Astrocyte of the spinal cord (primary cell): ENCODE measurements at places on chromosomes 6 and 20.

GRCh38 chr20:57530327-57530981 is 5.5 kb upstream of the CTCFL start:
- no peak for DNase-seq

DNA sequence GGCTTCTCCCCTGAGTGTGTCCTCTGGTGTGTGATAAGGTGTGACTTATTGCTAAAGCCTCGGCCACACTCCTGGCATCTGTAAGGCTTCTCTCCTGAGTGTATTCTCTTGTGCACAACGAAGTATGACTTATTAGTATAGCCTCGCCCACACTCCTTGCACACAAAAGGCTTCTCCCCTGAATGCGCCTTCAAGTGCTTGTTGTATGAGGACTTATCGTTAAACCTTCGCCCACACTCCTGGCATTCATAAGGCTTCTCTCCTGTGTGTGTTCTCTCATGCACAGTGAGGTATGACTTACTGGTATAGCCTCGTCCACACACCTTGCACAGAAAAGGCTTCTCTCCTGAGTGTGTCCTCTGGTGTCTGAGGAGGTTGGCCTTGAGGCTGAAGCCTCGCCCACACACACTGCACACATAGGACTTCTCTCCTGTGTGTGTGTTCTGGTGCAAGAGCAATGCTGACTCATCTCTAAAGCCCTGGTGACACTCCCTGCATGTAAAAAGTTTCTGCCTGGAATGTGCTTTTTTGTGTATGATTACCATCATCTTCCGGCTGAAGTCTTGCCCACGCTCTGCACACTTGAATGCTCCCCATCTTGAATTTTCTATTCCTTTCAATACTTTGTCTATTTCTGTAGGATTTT is 20.4 kb downstream of the ZNF337 start:
- peak; percentile 43 for DNase-seq

GRCh38 chr6:44721954-44722578 is 334.6 kb downstream of the CDC5L start:
- no peak for DNase-seq

GRCh38 chr20:40686434-40686882 is 2.6 kb downstream of the MAFB start:
- no peak for DNase-seq

GRCh38 chr6:145848541-145848940 is 33.9 kb upstream of the FBXO30 start:
- DNase-seq: no peak

DNA sequence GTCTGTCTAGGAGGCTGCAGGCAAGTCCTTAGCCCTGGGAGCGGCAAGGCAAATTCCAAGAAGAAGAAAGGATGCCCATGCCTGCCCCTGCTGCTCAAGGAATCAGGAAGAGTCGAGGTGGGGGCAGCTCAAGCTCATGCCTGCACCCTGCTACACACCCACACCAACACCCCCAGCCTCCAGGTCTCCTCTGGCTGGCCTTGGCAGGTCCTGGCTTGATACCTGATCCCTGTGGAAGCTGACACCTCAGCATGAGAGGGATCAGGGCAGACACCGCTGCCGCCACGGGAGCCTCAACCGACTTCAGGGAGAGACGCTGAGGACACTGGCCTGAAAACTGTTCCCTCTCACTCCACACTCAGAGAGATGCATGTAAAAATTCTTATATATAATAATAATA is 35.5 kb upstream of the MAFB start:
- no peak for DNase-seq

DNA sequence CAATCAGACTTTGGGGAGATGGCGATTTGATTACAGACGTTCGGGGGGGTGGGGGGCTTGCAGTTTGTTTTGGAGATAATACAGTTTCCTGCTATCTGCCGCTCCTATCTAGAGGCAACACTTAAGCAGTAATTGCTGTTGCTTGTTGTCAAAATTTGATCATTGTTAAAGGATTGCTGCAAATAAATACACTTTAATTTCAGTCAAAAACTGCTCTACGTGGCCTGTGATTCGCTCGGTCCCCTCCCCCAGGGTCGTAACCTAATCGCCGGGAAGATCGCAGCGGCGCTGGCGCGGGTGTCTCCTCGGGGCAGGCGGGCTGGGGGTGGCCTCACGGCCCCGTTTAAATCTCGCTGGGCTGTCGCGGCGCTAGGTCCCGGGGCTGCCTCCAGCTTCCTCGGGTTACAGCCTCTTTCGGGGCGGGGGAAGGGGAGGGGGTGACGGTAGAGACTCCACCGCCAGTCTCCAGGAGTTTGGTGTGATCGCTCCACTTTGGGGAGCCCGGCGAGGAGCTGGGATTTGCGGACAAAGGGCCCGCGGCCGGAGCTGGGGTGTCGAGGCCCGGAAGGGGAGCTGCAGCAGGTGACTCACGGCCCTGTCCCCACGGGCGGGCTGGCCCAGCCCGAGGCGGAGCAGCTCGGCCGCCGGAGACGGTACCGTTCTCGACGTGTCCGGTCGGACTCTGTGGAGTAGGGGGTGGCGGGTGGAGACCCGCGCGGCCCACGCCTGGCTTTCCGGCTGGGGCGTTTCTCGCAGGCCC is 4.2 kb downstream of the FOXC1 start:
- no peak for DNase-seq

DNA sequence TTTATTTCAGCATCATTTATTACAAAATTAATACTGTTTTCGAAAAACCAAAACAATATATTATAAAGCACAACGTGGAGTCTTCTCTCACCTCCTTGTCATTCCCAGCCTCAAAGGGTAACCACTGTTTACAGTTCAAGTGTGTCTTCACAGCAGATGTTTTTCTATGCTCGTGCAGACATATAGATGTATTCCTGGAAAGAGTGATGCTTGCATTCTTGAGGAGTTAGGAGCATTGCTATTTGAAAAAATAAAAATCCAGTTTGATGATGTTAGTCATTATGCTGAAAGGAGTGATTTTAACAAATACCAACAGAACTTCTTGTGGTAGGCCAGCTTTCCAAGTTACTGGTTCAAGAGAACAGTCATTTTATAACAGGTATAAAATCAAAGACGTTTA is 234.9 kb downstream of the BCKDHB start:
- DNase-seq: peak; percentile 71

- no peak for DNase-seq
Measured at GRCh38 chr6:106807947-106808611, 166.4 kb downstream of the CD24 start.
